ENCODE measurements at places on chromosomes 11 and 22.

DNA sequence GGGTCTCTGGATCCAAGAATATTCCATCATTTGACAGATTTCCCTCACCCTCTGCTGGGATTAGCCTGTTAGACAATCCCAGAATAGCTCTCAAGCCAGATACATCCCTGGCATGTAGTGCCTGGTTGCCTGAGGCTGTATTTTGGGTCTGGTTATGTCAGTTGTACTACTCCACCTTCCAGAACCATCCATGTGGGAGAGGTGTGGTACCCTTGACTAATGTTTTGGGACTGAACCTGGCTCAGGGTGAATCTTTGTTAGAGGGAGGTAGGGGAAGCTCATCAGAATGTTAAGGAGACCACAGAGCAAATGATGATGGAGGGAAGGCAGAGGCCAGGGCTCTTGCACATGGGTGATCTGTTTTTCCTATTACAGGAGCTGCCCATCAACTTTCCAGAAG, 5.2 kb downstream of the C11orf52 start:
- no peak for DNase-seq

DNA sequence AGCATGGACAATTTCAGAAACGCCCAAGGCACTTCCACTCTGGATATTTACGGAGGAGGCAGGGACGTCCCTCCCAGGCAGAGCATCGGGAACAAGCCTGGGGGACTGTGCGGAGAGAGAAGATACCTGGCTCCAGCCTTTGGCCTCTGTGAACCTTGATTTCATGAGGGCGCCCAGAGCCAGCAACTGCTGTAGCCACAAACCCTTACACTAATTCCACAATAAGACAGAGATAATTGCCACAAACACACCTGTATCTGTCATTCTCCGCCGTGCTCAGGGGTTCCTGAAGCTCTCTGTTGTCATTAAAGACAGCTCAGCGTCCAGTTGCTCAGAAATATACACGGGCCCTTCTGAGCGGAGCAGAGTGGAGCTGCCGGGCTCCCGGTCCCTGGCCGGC, 1292.1 kb downstream of the TBC1D22A start:
- DNase-seq: no peak

DNA sequence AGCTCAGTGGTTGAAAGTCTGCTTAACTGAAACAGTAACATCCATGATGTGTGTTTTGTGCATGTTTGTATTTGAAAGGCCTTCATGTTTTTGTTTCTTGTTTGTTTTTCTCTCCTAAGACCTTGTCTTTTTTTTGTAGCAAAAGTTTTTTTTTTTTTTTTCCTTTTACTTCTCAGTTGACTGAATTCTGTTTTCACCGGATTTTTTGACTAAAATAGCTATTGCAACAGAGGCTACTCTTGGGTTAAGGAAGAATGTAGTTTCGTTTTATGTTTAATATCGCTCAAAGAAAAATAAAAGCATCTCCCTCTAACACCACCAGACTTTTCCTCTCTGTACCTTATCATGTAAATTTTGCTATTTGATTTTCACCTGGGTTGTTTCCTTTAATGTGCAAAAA, 15.1 kb downstream of the APOL6 start:
- DNase-seq: no peak

- no peak for DNase-seq
Measured at GRCh38 chr11:87976009-87976408, 199.2 kb downstream of the RAB38 start.

DNA sequence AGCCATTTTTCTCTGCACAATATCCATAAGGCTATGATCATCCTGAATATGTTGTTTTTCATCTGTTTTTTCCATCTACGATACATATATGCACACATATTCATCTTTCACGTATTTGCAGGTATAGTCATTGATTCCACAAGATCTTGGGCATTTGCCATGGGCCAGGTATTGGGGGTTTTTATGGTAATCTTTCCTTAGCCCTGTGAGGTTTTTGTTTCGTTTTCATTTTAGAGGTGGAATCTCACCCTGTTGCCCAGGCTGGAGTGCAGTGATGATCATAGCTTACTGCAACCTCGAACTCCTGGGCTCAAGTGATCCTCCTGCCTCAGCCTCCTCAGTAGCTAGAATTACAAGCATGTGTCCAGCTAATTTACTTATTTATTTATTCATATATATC, 20.0 kb downstream of the CD6 start:
- DNase-seq: no peak

DNA sequence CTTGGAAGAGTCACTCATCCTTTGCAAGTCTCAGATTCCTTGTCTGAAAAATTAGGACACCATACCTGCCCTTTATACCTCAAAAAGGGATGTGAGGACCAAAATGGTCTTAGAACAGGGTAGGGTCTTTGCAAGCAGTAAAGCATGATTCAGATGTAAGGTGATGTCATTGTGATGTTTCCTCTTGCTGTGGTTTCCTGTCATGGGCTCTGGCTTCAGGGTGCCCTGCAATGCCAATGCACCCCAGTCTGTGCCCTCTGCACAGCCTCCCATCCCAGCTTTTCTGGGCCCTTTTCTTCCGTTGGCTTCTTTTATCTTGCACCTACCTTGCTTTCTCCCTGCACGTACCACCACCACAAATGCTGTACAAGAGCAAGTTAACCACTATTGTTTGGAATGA, 87.8 kb upstream of the NNMT start:
- no peak for DNase-seq

DNA sequence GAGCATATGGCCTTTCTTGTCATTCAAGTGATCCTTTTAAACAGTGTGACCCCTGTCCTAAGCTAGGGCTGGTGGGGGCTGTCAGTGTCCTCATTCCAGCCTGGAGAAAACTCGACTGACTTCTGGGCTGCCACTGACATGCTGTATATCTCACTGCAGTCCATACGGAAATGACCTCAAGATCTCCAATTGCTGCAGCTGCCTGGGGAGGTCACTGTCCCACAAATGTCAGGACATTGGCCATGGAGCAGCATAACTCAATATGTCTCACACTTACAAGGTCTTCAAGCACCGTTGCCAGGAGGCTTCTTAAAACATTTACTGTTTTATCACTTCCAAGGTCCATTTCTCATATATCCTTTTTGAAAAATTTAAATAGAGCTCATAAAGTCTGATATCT, 27.8 kb upstream of the CSNK2A3 start:
- no peak for DNase-seq

DNA sequence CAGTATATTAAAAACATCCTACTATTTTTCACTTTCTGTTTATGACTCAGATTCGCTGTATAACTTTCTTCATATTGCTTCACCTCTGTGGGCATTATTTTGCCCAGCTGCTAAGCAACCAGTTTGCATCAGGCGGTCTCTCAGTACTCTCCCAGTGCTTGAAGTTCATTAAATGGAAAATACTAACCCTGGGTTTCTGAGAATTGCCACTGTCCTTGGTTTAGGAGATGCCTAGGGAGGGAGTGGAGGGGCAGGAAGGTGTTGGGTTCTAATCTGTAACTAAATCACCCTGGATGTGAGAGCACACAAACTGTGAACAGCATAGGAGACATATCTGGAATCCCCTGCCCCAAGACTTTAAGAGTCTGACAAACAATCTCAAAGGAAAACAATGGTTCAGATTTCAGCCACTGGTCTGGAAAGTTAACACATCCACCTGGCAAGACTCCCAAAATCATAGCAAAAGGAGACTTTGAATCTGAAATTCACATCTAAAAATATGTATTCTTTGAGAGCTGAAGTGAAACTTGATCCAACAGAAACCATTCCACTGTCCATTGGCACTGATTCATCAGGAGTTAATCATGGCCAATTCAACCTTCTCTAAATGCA, 540.0 kb downstream of the SOX6 start:
- no peak for DNase-seq

- DNase-seq: peak; percentile 67
Measured at GRCh38 chr11:70483077-70483861, 84.9 kb downstream of the CTTN start.

DNA sequence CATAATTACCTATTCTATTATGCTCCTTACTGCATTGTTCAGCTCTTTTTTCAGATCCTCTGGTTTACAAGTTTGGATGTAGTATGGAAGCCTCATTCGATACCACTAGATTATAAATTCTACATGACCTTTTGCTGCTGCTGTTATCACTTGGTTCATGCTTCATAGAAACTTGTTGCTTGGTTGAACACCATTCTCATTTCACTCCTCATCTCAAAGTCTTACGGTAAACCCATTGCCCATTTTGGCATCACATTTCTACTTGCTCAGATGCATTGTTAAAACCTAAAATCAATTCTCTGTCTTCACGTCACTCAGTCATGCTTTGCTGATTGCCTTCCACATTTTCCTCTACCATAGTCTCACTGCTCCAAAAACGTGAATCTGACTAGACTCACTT, 155.5 kb upstream of the DDI1 start:
- no peak for DNase-seq

- DNase-seq: no peak
Measured at GRCh38 chr22:32211011-32211410, 6.1 kb upstream of the RFPL2 start.

GRCh38 chr11:134098566-134099184, 29.8 kb downstream of the JAM3 start:
- no peak for DNase-seq

DNA sequence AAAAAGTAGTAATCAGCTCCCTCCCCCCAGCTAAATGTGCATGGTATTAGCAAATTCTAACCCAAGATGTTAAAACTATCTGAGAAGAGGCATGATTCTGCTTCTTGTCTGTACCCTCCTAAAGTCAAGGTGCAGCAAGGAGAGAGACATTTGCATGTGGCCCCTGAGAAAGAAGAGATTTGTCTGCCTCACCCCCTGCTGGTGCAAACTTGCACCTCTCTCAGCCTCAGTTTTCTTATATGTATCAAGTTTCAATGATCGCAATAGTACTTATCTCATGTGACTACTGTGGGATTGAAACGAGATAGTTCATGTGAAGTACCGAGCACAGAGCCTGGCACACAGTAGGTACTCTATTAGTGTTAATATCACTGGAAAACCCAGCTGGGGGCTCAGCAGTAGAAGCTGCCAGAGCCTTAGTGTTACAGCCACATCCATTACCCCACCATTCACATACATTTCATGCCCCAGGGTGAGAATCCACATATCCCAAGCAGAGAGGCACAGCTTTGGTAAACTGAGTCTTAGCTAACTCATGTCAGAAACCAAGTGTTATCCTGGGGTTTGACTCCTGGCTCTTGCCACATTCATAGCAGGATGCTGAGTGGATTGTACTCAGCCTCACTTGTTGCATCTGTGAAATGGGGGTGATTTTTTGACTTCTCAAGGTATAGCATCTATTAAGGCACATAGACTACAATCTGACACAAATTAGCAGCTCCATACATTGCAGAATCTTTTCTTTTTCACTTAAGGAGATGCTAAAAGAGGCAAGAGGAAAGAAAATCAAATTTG, 24.9 kb downstream of the CD44 start:
- DNase-seq: peak; percentile 35

DNA sequence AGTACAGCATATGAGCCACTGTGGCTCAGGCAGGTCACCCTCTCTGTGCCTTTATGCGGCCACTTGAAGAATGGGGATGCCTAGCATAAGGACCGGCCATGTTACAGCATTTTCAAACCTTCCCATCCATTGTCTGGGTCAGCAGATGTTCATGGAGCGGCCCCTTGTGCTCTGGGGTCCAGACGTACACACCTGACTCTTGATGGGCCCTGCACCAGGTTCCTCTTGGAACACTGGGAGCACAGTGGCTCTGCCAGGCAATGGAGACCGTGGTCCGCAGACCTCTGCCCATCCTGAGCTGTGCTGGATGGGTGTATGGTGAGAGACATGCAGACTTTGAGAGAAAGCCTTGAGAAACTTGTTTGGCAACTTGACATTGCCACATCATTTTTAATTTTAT, 9.8 kb downstream of the PRDM11 start:
- DNase-seq: no peak

DNA sequence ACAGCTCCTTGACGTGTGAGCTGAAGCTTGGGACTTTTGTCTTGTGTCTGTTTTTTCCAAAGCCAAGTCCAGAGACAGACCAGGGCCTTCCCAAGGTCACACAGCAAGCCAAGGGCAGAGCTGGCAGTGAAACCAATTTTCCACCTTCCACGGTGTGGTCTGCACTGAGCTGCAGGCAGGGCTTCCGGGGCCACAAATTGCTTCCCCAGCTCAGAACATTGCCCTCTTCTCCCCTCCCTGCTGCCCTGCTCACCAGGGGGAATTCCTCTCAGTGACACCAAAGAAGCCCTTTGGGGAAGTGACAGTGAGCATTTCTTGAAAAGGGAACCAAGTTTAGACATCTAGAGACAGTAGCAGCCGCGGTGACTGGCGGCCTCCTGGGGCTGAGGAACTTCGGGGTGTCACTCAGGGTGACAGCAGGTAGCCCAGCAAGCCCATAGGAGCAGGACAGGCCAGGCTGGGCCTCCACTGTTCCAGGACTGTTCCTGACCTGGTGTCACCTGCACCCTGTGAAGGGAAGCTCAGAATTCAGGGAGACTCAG, 9.2 kb downstream of the FXYD2 start:
- DNase-seq: peak; percentile 75

DNA sequence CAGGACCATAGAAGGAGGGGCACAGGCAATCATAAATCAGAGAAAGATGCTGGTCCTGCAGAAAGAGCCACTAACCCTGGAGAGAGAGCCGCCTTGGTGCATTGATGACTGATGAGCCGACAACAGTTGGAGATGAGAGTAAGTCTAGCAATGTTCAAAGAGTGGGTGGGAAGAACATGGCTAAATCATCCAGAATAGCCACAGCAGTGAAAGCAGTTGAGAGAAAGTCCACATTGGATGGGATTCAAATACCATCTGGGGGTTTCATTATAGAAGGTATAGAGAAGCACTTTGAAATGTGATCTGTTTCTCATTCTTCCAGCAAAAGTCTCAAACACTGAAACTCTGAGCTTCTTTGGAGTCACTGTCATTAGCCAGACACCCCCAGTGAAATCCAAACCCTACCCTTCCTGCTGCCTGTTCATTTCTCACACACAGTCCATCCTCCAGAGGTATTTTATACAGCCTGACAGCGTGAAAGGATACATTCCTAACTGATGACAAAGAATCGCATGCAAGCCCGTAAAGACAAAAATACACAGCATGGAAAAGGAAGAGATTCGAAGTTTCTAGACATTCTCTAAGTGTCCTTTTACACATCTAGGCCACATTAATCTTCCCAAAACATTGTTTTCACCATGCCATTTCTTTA, 303.1 kb upstream of the MPPED2 start:
- DNase-seq: no peak

GRCh38 chr11:27040302-27041115, at the start of gene BBOX1:
TSS of gene BBOX1 (plus strand) at chr11:27040815. CDS start at chr11:27055431, 14,616 bp downstream.
- no peak for DNase-seq

DNA sequence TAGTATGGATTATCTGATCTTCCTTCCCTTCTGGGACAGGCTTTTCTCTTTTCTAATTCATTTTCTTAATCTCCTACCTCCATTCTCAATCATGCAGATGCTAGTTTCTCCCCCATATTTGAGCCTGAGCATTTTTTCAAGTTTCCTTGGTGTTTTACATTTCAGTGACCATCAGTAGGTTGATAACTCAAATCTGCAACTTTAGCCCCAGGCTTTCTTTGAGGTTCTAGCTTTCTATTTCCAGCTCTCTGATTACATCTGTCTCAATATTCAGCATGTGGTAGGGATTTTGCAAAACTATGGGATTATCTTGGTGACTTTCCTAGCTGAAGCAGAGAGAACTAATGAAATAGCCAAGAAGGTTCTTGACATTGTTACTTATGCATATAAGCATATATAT, 67.8 kb downstream of the ARHGEF12 start:
- DNase-seq: no peak
